Panc1 (cell line): ENCODE measurements at places on chromosomes 7 and 10. TPM values are rescaled to one million over a fixed set of nuclear protein-coding genes. Genes with fewer than 3 reads are reported as not detected.

The MYL7 gene
- total RNA-seq = not detected

The LMOD2 gene
- not detected for total RNA-seq

The PLAC9 gene
- total RNA-seq = not detected

The C7orf57 gene
- 3.2 TPM for total RNA-seq

The SORBS1 gene
- 29.4 TPM for total RNA-seq

The PNLIPRP3 gene
- not detected for total RNA-seq

The DPYSL4 gene
- total RNA-seq = 9.9 TPM

The TCAF2 gene
- 0.28 TPM for total RNA-seq

The GHRHR gene
- not detected for total RNA-seq

The ZCCHC24 gene
- 7.8 TPM for total RNA-seq

The TWIST1 gene
- not detected for total RNA-seq

The CALD1 gene
- total RNA-seq = 9.2 TPM

The C10orf95 gene
- total RNA-seq = 0.21 TPM

The FXYD4 gene
- total RNA-seq = not detected

The OLAH gene
- total RNA-seq = not detected

The PODXL gene
- total RNA-seq = 32.3 TPM

The FRAT1 gene
- total RNA-seq = 5.3 TPM

The THSD7A gene
- total RNA-seq = 38.6 TPM
